ENCODE measurements at places on chromosomes 12 and 14. TPM values are rescaled to one million over a fixed set of nuclear protein-coding genes. Genes with fewer than 3 reads are reported as not detected.

The LMNTD1 gene
- not detected for polyA plus RNA-seq

The CIROP gene
- polyA plus RNA-seq, result not detected

The LRRC10 gene
- polyA plus RNA-seq, result not detected

The SOX5 gene
- not detected for polyA plus RNA-seq

The ESRRB gene
- not detected for polyA plus RNA-seq

The NRL gene
- 4.1 TPM for polyA plus RNA-seq

The RSRC2 gene
- polyA plus RNA-seq, result 14.1 TPM

The CLEC2A gene
- not detected for polyA plus RNA-seq

The MARCHF9 gene
- 3.7 TPM for polyA plus RNA-seq

The ST8SIA1 gene
- not detected for polyA plus RNA-seq

The EXOC3L4 gene
- polyA plus RNA-seq, result not detected

The SPTB gene
- 0.29 TPM for polyA plus RNA-seq

The SLC17A8 gene
- not detected for polyA plus RNA-seq

The LRP1-AS gene
- polyA plus RNA-seq, result not detected
